ENCODE measurements at places on chromosomes 1 and 21.

DNA sequence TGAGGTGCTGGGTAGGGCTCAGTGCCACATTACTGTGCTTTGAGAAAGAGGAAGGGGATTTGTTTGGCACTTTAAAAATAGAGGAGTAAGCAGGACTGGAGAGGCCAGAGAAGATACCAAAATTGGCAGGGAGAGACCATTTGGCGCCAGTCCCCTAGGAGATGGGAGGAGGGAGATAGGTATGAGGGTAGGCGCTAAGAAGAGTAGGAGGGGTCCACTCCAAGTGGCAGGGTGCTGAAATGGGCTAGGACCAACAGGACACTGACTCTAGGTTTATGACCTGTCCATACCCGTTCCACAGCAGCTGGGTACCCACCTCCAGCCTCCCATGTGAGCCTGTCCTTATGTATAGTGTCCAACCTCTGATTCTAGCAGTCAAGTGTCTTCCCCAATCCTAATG is 1.0 kb upstream of the CRTC2 start:
- DNase-seq, result no peak

DNA sequence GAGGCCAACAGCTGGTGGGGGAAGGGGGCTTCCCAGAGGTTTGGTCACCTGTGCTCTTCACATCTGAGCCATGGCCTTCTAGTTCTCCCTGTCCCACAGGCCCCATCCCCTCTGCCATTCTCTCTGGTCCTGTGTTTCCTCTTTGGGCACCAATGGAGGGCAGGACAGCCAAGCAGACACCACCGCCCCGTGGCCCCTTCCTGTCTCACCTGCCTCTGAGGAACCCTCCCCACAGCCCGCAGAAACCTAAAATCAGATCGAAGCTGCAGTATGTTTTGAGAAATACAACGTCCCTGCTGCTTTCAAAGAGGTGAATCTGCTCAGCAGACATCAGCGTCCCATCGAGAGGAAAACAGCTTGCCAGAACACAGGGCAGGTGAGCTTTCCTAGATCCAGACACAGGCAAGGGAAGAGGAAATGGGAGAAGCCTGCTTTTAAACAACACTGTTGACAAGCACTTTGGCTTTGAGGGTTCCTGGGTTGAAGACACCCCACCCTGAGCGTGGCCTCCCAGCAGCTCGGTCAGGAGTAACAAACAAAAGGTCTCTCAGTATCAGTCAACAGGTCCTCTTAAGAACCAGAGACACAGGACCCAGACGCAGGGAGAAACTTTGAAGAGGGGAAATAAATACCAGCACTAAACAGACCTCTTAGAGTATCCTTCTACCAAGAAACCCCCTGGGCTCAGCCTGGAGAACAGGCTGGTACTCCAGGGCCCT is 2.3 kb downstream of the PANK4 start:
- no peak for DNase-seq

DNA sequence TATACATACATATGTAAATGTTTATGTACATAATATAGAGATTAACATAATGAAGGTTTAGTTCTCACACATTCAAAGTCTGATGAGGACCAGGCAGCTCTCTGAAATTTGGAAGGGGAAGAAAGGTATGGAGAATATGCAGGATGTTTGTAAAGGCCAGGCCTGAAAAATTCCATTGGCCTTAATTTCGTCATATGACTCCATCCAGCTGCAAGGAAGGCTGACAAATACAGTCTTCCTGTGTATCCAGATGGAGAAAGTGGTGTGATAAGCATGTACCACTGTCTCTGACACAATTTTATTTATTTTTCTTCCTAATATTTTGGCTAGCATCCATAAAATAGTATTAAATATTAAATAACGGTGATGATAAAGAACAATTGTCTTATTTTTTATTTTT is 6.3 kb upstream of the SGIP1 start:
- no peak for DNase-seq

DNA sequence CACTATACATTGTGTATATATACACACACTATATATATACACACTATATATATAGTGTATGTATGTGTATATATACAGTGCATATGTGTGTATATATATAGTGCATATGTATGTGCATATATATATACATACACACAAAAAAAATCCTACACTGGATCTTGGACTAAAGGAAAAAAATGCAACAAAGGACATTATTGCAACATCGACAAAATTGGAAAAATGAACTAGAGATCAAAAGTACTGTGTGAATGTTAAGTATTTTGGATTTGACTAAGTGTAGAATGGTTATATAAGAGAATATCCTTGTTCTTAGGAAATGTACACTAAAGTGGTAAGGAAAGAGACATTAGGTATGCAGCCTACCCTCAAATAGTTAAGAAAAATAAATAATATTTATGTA is 36.5 kb downstream of the SMYD3 start:
- no peak for DNase-seq

- DNase-seq, result no peak
Measured at GRCh38 chr1:160491017-160491416, 32.0 kb downstream of the SLAMF6 start.

GRCh38 chr1:36157115-36157903 is 1.3 kb downstream of the MAP7D1 start:
- DNase-seq, result no peak

GRCh38 chr21:38806942-38807284 is 1.2 kb downstream of the ETS2 start:
- no peak for DNase-seq

- no peak for DNase-seq
Measured at GRCh38 chr1:83794384-83794783, 204.5 kb downstream of the TTLL7 start.

DNA sequence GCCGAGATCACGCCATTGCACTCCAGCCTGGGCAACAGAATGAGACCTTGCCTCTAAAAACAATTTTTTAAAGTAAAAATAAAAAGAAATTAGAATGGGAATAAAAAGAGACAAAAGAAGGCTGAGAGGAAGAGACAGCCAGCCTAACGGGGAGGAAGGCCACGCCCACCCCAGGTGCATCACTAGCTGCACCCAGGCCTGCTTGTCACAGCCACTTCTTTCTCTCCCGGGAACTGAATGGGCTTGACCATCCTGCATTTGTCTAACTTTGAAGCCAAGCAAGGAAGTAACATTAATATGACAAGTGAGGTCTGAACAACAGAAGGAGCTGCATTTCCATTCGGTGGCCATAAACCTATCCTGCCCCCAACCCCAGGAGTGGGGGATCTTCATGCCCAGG is 20.8 kb upstream of the EFNA1 start:
- no peak for DNase-seq

DNA sequence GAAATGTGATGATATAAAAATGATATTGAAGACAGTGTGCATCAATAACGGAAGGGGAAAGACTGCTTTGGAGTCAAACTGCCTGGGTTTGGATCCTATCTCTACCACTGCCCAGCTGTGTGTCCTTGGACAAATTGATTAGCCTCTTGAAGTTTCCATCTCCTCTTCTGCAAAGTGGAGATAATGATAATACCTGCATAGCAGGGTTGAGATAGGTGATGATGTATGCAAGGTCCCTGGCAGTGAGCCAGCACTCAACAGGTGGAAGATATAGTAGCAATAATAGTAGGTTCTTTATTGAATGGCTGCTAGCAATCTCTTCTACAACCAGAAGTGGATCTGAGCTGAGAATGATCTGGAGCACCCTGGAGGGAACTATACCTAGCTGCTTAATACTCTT is 166.7 kb downstream of the MIS18A start:
- DNase-seq, result no peak

- no peak for DNase-seq
Measured at GRCh38 chr1:238596703-238597102, 706.0 kb upstream of the ZP4 start.

DNA sequence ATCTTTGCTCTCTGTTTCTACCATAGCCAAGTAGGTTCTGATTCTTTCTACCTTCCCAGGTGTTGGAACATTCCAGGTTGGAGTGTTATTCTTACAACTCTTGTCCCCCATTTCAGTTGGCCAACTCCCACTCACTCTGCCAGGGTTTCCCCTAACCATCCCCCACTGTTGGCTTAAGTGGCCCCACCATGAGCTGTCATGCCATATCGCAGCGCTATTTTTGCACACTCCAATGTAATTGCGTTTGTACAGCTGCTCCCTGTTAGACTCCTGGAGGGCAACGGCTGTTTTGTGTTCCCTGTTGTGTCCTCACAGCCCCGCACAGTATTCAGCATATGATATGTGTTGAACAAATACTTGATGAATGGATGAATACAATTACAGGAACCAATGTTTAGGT is 117.7 kb upstream of the ETS2 start:
- DNase-seq, result no peak

DNA sequence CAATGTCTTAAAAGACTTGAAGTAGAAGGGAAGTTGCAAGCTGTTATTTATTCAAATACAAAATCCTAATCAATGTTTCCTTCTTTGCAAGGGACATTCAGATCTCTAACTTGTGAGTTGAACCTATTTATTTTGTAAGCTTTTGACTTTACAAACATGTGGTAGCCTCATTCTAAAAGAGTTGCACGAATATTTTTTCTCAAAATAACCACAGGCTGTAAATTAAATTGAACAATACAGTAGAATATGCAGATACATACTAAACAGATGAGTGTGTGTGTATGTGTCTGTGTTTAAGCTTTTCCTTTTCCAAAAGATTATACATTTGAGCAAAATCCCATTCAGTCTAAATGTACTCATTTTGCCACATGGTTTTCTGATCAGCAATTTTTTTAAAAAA is 4.8 kb upstream of the DYNLT5 start:
- no peak for DNase-seq
